ENCODE measurements at places on chromosomes 1 and 21.

DNA sequence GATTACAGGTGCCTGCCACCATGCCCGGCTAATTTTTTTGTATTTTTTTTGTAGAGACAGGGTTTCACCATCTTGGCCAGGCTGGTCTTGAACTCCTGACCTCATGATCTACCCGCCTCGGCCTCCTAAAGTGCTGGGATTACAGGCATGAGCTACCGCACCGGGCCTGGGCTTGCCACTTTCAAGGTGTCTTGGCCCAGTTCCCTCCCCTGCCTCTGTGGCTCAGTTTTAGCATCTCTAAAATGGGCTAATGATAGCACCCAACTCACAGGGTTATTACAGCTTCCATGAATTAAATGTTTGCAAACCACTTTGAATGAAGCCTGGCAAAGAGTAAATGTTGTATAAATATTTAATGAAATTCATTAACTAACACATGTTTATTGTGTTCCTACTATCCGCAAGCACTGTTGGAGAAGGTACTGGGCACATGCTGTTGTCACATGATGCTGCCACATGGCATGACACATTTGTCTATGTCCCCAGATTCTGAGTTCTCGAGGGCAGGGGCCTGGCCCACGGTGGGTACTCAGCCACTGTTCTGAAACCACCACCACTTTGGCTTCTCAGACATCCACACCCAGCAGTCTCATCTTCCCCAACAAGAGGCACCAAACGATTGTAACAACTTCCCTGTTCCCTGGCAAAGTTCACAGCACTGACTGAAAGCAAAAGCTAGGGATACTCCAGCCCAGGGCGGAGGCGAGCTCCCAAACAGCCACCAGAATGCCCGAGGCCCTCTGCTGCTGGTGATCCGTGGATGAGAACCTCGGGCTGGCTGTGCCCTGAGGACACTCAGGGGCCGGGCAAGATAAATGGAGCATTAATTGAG, 9.7 kb downstream of the IFFO2 start:
- DNase-seq, result no peak

- no peak for DNase-seq
Measured at GRCh38 chr1:25094229-25094628, 138.1 kb downstream of the SYF2 start.

GRCh38 chr1:30569384-30569783, 154.0 kb downstream of the MATN1 start:
- DNase-seq, result no peak

DNA sequence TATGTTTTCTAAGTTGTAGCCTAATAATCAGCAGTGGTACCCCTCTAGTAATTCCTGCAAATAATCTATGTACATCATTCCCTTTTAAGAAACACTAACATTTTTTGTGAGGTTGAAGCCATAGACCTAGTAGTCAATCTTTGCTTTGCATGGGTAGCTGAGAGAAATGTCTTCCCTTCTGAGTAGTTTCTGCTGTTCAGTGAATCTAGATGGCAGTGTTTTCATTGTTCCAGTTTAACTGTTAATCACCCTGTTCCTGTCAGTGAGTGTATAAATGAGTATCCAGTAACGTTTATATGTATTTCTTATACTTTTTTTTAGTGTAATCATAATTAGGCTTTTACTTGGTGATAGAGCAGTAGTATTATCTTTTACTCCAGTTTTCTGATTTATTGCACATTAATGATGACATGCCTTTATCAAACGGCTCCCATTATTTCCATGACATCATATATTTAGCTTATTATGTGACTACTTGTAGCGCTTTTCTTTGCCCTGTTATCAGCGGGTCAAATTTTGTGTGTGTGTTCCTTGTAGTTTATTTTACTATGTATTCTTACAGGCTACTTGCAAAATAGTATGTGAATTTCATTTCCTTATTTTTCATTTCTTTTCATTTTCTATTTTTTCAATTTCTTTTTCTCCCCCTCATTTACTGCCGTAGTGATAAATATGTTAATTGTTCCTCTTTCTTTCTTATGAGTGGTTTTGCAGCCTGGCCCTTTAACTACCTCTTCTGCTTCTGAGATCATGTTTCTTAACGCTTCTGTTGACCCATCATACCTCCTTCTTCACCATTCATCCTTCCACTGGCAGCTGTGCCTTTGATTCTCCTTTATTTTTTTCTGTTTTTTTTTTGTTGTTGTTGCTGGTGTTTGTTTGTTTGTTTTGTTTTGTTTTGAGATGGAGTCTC, 18.8 kb downstream of the CEP350 start:
- no peak for DNase-seq

DNA sequence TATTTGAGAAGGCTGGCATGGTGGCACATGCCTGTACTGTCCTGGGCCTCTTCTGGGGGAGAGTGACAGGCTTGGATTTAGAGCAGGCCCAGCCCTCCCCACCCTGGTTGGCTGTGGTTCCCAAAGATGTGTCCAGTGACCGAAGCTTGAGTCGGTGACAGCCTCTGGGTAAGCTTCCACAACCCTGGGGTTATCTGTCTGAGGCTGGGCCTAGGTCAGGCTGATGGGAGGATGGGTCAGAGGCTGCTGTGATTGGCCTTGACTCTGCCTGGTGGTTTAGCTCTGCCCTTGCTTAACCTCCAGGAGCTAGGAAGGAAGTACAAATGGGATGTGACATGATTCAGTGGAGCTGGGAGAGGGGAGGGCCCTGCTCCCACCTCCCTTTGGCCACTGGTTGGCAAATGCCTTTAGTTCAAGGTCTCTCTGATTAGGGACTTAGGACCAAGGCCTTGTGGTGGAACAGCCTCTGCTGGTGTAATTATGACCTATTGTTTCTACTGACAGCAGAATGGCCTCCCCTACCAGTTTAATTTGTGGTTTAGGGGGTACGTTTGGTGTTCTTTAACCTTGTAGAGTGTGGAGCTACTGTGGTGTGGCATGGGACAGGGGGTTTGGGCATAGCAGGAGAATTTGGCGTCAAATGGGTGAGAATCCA, 16.6 kb downstream of the NUDC start:
- DNase-seq, result no peak

DNA sequence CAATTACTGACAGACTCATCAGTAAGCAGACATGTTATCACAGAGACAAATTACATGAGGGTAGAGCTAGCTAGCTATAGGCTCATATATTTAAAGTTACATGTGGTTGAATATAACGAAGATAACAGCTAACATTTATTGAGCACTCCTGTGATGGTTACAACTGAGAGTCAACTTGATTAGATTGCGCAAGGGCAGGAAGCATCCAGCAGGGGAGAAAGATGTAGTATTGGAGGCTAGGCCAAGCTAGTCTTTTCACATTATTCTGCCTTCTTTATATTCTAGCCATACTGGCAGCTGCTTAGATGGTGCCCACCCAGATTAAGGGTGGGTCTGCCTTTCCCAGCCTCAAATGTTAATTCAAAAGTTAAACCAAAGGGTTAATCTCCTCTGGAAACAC, 37.1 kb downstream of the PIGK start:
- DNase-seq, result no peak

DNA sequence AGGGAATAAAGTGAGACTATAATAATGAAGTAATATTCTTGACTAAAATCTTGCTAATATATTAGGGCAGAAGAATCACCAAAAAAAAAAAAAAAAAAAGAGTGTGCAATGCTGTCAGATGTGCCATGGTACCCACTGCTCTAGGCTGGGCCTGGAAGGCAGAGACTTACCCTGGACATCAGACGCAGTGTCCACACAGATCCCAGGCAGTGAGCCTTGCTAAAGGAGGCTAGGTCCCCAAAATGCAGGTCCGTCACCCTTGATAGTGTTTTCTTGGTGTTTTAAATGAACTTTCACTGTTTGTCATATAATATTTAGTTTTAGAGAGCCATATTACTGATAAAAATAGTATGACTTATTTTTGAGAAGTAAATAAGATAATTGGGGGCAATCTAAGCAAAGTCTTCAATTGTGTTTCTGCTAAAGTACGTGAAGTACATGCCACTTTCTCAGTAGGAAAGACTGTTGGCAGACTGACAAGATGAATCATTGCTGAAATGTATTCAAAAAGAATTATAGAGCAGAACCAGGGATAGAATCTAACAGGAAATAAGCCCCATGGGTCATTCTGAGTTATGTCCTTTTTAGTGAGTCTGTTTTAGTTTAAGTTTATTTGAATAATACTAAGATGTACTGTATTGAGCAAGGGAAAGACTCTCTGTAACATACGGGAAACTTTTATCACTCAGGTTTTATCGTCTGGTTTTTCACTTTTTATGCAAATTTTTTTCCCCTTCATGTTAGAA, 74.6 kb upstream of the PDC start:
- DNase-seq, result no peak

DNA sequence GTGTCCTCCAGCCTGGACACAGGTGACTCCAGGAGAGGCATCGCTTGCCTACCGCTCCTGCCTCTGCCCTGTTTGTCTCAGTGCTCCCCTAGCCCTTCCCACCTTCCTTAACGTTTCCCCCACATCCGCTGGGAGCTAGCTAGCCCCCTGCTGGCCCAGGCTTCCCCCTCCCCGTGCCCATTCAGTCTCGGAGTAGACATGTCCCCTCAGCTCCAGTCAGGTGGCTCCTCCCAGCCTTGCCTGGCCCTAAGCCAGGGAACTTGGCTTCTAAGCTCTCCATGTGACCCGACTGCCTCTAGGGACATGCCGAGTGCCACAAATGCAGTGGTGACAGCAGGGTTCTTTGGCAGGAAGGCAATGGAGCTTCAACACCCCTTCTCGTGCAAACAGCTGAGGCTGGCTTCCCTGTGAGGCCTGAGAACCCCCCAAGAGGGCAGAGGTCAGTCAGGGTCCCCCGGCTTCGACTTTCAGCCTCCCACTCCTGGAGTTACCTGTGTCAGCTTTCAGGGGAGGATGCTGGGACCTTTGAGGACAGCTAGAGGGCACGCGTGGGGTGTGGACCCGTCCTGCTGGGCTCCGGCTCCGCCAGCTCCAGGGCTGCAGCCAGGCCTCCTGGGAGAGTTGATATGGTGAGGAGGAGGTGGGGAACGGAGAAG, 16.2 kb downstream of the DRAXIN start:
- no peak for DNase-seq

- DNase-seq, result no peak
Measured at GRCh38 chr1:156951371-156951770, 30.9 kb downstream of the LRRC71 start.

GRCh38 chr1:57976216-57976615, 552.4 kb upstream of the DAB1 start:
- DNase-seq, result no peak

DNA sequence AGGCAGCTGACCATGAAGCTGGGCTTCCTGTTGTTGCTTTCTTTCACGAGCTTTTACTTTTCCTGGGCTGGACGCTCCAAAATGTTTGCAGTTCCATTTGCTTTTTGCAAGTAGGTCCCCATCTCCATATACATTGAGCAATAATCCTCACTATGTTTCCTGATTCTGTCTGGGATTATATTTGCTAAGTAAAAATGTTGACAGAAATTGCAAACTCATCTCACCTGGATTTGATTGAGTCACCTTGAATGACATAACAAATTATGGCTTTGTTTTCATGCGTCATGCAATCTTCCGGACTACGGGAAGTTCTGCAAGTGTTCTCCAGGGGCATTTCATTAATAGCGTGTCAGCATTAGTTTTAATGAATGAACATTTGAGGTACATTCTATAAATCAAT, 18.9 kb downstream of the ATP5PO start:
- no peak for DNase-seq
